Nasal cavity respiratory epithelium epithelial cell of viscerocranial mucosa (primary cell): ENCODE measurements at places on chromosomes 2 and 18. TPM values are rescaled to one million over a fixed set of nuclear protein-coding genes. Genes with fewer than 3 reads are reported as not detected.

Gene XDH
- 8.2 and 16.9 TPM in 2 replicates for total RNA-seq

Gene C1QL2
- total RNA-seq = not detected in 2 replicates

Gene KIAA2012
- not detected in 2 replicates for total RNA-seq

Gene MPPE1
- 28.7 and 40.1 TPM in 2 replicates for total RNA-seq

Gene CAPN13
- 4.2 TPM in 1 of 2 replicates, not detected in the other for total RNA-seq

Gene SEPTIN10
- total RNA-seq = 76.2 and 94.4 TPM in 2 replicates

Gene FAM117B
- total RNA-seq = 4.8 and 11.9 TPM in 2 replicates

Gene ATP6V1C2
- total RNA-seq = 0.68 and 1.9 TPM in 2 replicates

Gene SERPINB11
- under 0.01 and 0.93 TPM in 2 replicates for total RNA-seq
